Stimulated activated memory B cell treated with anti-CD40 and anti-IgM and Interleukin-4, amounts not matched to agents 10 μg/mL and 1 μg/mL and 100 μg/mL, for 72 hours (primary cell): ENCODE measurements at places on chromosomes 12 and 14.
A peak's percentile ranks its signal among the peaks of the same experiment; 100 is the strongest.

GRCh38 chr12:69998922-69999321 lies 173.9 kb downstream of the MYRFL start:
- no peak for ATAC-seq

GRCh38 chr12:106506691-106507090 lies 76.1 kb upstream of the RFX4 start:
- ATAC-seq = no peak

DNA sequence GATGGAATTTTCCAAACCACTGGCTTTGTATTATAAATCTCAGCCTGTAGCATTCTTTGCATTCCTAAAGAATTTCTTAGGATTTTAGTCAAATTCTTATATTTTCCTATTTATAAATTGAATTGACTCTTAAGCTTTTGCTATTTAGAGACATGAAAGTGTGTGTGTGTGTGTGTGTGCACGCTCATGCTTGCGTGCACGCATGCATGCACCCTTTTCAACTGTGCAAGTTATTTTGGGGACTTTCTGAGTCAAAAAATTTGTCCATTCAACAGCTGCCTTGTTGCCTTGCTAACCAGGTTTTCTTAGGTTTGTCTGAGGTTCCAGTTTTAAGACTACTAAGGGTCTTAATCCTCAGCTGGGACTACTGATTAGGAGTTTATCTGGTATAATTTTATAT lies 42.6 kb downstream of the GPATCH2L start:
- ATAC-seq = no peak

- no peak for ATAC-seq
Measured at GRCh38 chr14:48974994-48975393, 611.2 kb downstream of the RPS29 start.

GRCh38 chr12:128483526-128484255 lies 216.7 kb downstream of the TMEM132C start:
- ATAC-seq = no peak

DNA sequence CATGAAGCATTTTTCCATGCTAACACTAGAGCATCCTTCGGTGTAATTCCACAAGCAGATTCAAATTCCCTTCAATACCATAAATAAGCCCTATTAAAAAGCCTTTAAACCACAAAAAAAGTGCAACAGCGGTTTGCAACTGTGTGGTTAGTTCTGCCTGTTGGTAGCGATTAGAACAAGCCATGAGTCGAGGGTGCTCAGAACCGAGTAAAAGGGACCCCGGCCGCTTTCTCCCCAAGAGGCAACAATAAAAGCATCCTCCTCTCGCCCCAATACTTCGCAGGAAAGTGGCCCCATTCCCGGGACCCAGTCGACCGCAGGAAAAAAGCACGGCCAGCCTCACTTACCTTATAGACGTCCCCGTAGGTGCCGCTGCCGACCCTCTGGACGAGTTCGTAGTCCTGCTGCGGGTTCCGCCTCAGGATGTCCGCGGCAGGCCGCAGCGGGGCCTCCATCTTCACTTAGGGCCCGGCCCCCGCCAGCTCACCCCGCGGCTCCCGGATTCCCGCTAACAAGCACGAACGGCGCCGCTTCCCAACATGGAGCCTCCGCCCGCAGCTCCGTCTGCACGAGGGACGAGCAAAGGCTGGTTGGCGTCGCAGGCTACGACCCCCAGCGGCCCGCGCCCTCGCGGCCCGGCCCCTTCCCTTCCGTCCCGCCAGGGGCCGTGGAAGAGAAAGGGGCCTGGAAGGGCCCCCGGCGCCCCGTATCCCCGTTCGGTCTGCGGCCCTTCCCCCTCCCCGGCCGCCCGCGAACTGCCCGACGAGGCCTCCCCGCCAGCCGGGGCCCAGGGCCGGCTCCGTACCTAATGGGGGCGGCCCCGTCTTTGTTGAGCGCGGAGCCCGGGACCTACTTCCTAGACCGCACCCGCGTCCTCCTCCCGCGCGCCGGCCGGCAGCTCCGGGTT lies 521 bp downstream of the MAP4K5 start:
- ATAC-seq = peak; percentile 39

GRCh38 chr12:57459750-57460467 lies at the start of gene GLI1:
Gene GLI1, plus strand, starts transcription at chr12:57459785. Its CDS starts 3,907 bp downstream, at chr12:57463692.
- ATAC-seq = peak; percentile 35

GRCh38 chr14:96920023-96920422 lies 122.8 kb downstream of the VRK1 start:
- no peak for ATAC-seq

GRCh38 chr12:50195832-50196231 lies 28.7 kb upstream of the CERS5 start:
- no peak for ATAC-seq

- no peak for ATAC-seq
Measured at GRCh38 chr12:12507121-12507520, 55.5 kb downstream of the DUSP16 start.

GRCh38 chr14:93832665-93833064 lies 44.4 kb upstream of the PRIMA1 start:
- ATAC-seq = no peak

GRCh38 chr14:58171090-58171489 lies 19.1 kb upstream of the ARMH4 start:
- peak; percentile 51 for ATAC-seq

- ATAC-seq = no peak
Measured at GRCh38 chr12:11759899-11760298, 110.4 kb downstream of the ETV6 start.

- no peak for ATAC-seq
Measured at GRCh38 chr14:52299692-52300278, 14.3 kb upstream of the PTGER2 start.

DNA sequence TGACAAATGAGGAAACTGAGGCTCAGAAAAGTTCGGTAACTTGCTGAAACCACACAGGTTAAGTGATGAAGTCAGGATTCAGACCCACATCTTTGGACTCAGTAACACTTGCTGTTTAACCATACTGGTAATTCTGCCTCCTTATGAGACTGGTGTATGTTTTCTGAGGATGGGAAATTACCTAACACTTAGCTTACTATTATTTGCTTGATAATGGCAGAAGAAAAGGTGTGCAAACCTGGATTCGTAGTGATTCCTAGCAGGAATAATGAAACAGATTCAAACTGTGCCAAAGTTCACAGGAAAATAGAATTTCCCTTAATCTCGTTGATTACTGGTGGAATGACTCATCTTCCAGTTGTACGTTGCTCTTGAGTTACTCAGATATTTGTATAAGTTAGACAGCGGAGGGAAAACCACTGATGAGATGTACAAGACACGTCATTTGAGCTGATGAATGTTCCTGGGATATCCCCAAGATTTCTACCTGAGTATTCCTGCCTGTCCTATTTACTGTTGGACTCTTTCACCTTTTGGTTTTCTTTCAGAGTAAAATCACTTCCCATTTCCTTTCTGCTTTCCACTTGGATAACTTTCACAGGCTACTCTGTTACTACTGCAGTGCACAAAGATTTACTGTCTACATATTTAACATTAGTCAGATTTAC lies 37.5 kb downstream of the PRORP start:
- no peak for ATAC-seq

- no peak for ATAC-seq
Measured at GRCh38 chr12:98260276-98260675, 255.1 kb upstream of the TMPO start.

- ATAC-seq = no peak
Measured at GRCh38 chr14:104870368-104871144, 5.5 kb downstream of the CEP170B start.

GRCh38 chr14:97924922-97925613 lies 1127.9 kb downstream of the VRK1 start:
- no peak for ATAC-seq

- no peak for ATAC-seq
Measured at GRCh38 chr12:83245156-83245555, 558.5 kb downstream of the TMTC2 start.

GRCh38 chr14:24535737-24536136 lies 27.7 kb upstream of the CMA1 start:
- peak; percentile 24 for ATAC-seq

GRCh38 chr14:104955396-104955770 lies 22.8 kb downstream of the AHNAK2 start:
- no peak for ATAC-seq

- peak; percentile 98 for ATAC-seq
Measured at GRCh38 chr12:104986022-104986941, at the start of gene NOPCHAP1. Gene NOPCHAP1, plus strand, starts transcription at chr12:104986316. Its CDS starts 37 bp downstream, at chr12:104986353.

DNA sequence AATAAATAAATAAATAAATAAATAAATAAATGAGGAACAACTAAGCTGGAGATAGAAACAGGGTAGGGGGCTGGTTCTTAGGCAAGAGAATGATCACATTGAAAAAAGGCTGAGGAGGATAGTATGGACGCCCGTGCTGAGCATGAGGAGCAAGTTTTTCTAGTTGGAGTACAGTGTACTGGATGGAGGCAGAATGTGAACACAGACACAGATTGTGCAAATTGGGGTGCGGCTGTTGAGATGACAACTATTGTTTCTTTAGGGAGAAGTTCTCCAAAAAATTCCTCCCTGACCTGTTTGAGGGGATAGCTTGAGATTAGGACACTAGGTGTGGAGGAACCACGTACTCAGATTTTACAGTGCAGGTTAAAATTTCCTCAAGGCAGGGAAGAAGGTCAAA lies 979 bp upstream of the BIN2 start:
- ATAC-seq = no peak

- no peak for ATAC-seq
Measured at GRCh38 chr12:52319097-52319496, 2.1 kb downstream of the KRT83 start.

- no peak for ATAC-seq
Measured at GRCh38 chr12:113424915-113425823, 3.0 kb downstream of the SDSL start.

GRCh38 chr12:49588721-49589516 lies 16.5 kb downstream of the FAM186B start:
- no peak for ATAC-seq

- ATAC-seq = no peak
Measured at GRCh38 chr12:88793096-88793495, 212.8 kb upstream of the KITLG start.

DNA sequence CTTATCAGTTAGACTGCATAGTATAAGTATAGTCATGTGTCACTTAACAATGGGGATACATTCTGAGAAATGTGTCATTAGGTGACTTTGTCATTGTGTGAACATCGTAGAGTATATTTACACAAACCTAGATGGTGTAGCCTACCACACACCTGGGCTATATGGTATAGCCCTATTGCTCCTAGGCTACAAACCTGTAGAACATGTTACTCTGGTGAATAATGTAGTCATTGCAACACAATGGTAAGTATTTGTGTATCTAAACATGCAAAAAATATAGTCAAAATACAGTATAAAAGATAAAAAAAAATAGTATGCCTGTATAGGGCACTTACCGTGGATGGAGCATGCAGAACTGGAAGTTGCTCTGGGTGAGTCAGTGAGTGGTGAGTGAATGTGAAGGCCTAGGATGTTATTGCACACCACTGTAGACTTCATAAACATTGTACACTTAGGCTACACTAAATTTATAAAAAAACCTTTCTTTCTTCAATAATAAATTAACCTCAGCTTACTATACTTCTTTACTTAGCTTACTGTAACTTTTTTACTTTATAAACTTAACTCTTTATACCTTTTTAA lies 40.3 kb upstream of the ANKS1B start:
- ATAC-seq = no peak

GRCh38 chr14:76138758-76139723 lies 12.7 kb upstream of the GPATCH2L start:
- no peak for ATAC-seq

DNA sequence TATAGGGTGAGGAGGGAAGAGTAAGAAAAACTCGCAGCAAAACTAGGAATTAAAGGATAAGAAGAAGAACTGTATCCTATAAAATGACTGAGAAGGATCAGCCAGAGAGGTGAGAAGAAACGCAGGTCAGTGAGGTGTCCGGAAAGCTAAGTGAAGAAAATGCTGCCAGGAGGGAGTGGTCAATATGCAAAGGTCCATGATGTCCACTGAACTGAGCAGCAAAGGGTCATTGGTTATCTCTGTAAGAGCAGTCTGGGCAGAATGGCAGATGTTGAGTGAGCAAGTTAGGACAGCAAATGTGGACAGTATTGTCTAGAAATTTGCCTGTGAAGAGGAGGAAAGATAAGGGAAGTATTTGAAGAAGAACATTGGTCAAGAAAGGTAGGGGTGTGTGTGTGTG lies 155.4 kb downstream of the SRGAP1 start:
- no peak for ATAC-seq

GRCh38 chr12:18719922-18720510 lies 17.8 kb downstream of the PLCZ1 start:
- no peak for ATAC-seq

- ATAC-seq = no peak
Measured at GRCh38 chr14:102750376-102750775, 26.9 kb upstream of the TRAF3 start.

DNA sequence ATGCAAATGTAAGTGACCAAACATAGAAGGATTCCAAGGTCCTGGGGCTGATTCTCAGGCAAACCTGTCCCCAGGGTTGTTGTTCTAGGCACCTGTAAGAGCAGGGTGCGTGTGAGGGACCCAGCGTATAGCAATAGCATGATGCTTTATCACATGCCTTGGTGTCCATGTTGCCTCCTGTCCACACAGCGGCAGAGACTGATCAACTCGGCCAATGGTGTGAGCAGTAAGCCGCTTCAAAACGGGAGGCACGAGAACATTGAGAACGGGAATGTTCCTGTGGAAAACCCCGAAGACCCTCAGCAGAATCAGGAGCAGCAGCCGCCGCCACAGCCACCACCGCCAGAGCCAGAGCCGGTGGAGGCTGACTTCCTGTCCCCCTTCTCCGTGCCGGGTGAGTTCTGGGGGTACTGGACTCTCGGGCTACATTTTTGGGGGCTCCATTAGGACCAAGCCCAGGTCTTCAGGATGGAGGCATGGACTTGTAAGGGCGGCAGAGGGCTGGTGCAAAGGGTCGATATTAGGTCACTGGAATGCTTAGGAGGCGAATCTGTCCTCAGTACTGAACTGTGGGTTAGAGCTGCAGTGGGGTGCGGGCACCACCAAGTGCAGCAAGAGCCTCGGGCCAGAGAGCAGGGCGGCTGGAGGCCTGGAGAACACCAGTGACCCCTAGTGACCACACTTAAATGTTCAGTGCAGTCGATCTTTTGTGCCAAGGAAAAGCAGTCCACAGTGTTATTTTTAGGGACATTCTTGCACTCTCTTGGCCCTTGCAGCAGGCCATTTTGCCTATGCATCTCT lies 57.2 kb upstream of the RIN3 start:
- peak; percentile 76 for ATAC-seq

- no peak for ATAC-seq
Measured at GRCh38 chr12:65934480-65935115, 110.3 kb downstream of the HMGA2 start.

DNA sequence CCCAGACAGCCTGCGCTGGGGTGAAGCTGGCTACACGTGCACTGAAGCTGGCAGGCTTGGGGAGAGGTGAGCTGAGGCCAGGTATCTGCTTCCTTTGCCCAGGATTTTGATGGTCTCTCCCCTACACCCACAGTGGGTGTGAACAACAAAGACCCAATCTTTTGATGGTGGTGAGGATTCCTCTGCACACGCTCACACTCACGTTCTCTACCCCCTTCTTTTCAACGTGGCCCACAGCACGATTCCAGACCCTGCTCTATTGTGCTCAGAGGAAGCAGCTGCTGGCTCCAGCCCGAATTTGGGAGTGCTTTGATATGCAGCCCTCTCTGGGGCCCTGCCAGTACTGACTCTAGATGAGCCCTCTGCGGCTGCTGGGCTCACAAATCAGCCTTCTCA lies 4.9 kb downstream of the CD9 start:
- no peak for ATAC-seq
